Fibroblast of skin of right quadriceps (primary cell): ENCODE measurements at places on chromosomes 7 and 10.
A peak's percentile ranks its signal among the peaks of the same experiment; 100 is the strongest.

DNA sequence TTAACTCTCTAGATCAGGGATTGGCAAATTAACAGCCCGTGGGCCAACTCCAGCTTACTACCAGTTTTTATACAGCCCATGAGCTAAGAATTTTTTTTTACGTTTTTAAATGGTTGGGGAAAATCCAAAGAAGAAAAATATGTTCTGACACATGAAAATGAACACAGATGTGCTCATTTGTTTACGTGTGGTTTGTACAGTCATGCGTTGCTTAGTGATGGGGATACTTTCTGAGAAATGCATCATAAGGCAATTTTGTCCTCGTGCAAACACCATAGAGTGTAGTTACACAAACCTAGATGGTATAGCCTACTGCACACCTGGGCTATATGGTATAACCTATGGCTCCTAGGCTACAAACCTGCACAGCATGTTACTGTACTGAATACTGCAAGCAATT is 8.3 kb upstream of the SMKR1 start:
- peak; percentile 88 for DNase-seq

DNA sequence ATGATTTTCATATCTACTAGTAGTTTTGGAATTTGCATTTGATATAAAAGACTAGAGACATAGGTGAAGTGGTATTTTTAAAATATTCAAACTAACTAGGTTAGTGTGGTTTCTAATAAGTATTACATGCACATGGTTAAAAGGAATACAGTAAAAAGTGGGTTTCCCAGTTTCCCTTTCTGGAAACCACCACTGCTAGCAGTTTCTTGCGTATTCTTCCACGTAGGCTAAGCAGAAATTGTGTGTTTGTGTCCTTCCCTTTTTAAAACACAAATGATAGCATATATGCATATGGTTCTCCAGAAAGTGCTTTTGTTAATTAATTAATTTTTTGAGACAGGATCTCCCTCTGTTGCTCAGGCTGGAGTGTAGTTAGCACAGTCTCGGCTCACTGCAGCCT is 15.4 kb downstream of the NRF1 start:
- no peak for DNase-seq

GRCh38 chr7:127782075-127782474 is 130.1 kb downstream of the SND1 start:
- no peak for DNase-seq

DNA sequence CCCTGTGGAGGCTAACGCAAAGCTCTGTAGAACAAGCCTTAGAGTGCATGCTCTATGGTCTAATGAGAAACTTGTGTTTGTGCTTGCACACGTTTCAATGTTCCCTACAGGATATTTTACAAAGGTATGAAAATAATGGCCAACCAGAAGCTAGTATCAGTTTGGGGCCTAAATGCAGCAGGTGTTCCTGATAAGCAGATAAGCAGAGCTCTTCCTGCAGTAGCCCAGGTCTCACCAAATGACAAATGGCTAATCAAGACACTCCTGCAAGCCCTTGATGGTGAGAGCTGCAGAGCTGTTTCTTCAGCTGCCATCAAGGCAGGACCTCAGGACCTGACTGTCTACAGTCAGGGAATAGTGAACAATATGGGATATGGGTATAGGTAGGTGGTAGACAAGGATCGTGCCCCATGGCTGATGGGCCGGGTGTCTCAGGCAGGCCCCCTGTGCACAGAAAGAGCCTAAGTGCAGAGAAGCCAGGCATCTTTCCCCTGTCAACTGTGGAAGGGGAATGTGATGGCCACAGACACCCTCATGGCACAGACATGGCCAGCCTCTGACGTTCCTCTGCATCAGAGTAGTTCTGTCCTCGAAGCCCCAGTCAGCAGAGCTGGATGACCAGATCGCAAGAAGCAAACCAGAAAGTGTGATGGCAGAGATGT is 23.2 kb upstream of the RASSF4 start:
- no peak for DNase-seq

DNA sequence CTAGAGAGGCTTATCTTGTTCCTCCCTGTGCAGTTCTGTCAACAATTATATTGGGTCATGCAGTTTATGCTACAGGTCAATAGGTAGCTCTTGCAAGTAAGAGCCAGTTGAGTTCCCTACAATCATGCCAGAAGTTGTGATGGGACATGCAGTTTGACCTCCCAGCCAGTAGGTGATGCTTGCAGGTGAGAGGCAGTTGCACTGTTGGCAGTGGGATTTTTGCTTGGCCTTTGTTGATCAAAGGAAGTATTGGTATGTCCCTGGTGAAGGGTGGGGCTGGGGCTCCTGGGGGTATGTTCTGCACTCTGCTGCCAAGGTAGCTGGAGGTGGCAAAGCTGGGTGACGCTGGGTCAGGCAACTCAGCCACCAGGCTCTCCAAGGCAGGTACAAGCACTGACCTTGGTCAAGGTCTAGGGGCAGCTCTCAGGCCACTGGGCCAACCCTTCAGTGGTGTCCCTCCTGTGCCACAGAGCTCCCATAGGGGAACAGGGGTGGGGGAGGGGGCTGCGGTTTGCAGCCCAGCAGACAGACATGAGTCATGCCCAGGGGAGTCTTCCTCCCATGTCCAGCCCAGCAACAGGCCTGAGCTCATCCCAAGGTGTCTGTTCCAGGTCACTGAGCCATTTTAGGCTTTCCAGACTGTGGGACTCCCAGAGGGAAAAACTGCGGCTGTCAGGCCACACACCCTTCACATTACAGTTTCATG is 43.3 kb downstream of the MEOX2 start:
- no peak for DNase-seq

DNA sequence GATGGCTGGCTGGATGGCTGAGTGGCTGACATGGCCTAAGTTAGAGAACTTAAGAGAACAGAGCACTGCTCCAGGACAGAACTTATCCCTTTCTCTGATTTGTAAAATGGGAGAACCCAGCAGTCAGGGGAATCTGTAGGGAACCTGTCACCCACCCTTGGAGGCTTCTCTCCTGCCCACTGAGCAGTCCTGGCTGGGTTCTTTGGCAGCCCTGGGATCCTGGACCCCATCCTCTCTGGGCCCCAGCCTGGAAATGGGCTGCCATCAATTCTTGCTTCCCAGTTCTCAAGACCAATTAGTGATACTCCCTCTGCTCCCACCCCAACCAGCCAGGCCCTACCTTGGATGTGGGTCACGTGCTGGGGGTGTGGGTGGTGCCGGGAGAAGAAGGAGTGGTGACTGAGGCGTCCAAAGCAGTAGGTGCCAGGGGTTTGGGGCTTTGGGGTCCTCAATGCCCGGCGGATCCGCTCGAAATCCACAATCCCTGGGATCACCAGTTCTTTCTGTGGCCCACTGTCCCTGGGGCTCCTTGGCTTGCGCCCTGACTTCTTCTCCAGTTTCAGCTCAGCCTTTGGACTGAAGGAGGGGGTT is 3.6 kb downstream of the TBATA start:
- DNase-seq = no peak

DNA sequence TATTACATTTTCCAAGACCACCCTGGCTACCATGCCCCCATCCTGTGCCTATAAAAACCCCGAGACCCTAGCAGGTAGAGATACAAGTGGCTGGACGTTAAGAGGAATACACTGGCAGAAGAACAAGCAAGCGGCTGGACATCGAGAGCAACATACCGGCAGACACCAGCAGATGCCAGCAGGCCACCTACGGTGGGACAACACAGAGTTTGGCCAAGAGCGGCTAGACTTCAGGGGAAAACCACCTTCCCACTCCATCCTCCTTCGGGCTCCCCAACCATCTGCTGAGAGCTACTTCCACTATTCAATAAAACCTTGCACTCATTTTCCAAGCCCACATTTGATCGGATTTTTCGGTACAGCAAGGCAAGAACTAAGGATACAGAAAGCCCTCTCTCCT is 70.3 kb downstream of the ORC5 start:
- DNase-seq = no peak

- no peak for DNase-seq
Measured at GRCh38 chr7:101804967-101805366, 12.5 kb upstream of the CUX1 start.

DNA sequence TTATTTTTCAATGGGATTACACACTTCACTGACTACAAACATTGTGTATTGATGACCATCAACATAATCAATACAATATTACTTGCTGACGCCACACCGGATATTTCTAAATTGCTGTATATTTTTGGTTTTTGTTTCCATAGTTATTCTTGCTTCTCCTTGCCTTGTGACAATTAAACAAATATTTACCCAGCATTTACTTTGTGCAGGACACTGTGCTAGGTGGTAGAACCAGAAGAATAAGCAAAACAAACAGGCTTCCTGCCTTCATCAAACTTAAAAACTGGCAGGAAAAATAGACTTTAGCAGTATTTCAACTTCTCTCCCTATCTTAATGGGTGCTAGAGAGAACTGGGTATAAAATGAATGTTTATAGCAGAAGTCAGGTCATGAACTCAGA is 50.6 kb downstream of the ZNF277 start:
- no peak for DNase-seq

- no peak for DNase-seq
Measured at GRCh38 chr7:137142376-137142775, 201.2 kb downstream of the PTN start.

DNA sequence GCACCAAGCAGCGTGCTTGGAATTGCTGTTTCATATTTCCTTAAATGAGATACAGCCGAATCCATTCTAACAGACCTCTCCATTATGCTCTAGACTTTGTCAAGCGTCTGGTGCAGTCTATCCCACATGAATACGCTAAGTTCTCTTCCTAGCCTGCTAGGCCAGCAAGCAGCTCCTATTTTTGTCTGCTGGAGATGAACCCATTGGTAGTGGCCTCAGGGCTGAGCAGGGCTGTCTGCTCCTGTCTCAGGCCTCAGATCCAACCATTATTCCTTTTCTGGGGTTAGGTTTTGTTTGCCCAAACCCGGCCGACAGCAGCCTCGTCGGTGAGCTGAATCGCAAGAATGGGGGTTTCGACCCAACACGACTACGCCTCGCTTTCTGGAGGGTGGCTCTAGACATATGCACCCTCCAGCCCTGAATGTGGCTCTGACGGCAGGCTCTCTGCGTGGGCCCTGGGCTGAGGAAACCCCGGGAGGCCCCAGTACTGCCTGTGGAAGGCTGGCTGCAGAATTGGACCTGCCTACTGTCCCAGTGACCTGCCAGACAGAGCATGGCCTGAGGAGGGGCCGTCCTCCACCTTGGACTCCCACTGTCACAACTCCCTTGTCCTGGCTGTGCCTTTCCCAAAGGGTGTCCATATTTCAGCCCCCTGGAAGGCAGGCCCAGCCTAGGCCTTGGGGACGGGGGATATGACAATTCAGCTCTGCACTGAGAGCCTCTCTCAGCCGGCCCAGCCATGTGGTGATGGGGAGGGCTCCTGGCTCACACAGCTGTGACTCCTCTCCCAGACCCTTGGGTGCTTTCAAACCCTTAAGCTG is 267.9 kb upstream of the TCERG1L start:
- no peak for DNase-seq

GRCh38 chr10:80199828-80200227 is 5.5 kb downstream of the ANXA11 start:
- peak; percentile 32 for DNase-seq

DNA sequence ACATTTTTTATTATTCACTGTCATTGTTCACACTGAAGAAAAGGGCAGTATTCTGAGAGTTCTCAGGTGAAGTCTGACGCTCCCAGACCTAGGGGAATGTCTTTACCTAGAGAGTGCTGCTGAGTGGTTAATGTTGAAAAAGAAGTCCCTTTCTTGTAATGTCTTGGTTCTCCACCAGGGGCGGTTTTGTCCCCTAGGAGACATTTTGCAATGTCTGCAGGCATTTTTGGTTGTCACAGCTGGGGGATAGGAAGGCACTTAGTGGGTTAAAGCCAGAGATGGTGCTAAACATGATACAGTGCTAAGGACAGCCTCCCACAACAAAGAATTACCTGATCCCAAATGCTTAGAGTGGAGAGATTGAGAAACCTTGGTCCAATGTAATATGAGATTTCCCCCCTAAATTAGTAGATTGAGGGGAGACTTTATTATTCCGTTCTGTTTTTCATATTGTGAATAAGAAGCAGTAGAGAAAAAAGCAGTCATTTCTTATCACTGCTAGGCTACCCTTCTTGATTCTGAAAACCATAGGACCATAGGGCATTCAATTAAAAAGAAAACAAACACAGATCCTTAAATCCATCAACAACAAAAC is 13.1 kb downstream of the UMAD1 start:
- DNase-seq = no peak

- peak; percentile 67 for DNase-seq
Measured at GRCh38 chr10:23065181-23065948, 30.0 kb upstream of the MSRB2 start.

- peak; percentile 21 for DNase-seq
Measured at GRCh38 chr7:84202855-84203254, 8.3 kb upstream of the SEMA3A start.

DNA sequence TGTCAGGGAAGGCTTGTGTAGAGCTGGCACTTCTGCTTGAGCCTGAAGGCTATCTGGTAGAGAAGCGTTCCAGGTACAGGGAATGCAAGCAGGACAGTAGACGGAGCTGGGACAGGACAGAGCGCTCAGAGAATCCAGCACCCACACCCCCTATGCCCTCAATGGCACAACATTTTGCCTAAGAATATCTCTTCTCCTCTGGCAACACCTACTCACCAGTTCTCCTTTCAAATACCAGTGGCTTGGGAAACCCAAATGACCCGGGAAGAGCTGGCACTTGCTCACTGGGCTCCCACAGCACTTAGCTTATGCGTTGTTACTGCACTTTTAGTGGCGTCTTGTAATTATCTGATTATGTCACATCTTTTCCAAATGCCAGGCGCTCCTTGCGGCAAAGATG is 118.6 kb downstream of the RNF216 start:
- no peak for DNase-seq

GRCh38 chr10:56449770-56450169 is 88.7 kb upstream of the ZWINT start:
- no peak for DNase-seq

DNA sequence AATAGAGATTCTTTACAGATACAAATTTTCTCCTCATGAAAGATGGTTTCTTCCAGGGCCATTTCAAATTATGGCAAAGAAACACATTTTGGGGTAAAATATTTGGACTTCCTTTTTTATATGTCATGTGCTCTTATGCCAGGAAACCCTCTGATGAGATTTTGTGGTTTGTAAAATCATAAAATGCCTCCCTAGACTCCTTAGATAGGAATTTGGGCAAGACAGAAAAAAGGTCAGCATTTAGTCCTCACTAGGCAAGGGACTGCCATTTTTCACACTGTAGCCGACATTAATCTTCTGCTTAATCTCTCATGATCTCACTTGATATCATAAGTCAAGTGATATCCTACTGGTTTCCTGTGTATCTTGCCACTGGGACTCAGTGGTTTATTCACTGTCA is 286.4 kb downstream of the ARHGAP12 start:
- peak; percentile 39 for DNase-seq

DNA sequence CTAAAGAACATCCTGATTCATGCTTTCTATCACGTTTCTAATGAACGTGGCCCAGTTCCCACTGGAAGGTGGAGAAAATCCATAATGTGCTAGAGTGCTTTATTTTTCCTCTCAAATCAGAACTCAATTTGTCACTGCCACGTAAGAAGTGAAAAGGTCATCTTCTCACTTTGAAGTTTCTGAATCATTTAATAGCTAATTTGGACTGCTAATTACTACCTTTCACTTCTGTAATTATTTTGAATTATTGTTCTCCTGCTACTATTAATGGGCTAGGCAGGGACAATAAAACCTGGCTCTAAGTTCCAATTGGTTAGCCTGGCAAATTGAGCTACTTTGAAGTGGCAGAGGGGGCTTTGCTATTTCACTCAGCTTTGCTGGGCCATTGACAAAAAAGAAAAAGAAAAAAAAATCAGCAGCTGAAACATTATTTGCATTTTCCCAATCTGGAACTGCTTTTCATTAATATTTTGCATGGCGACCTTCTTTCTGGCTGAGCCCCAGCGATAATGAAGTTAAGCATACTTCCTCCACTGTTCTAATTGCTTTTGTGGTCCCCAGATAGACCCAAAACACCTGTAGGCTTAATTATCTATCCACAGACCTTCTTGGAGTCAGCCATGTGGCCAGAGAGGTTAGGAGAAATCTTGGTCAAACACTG is 264.2 kb downstream of the SEC23IP start:
- DNase-seq = no peak
